ENCODE measurements at places on chromosomes 1 and 21. TPM values are rescaled to one million over a fixed set of nuclear protein-coding genes. Genes with fewer than 3 reads are reported as not detected.

Gene EXO5
- 6.6 TPM for total RNA-seq

Gene NBPF6
- total RNA-seq = not detected

Gene ADGRL4
- total RNA-seq = not detected

Gene PDC
- not detected for total RNA-seq

Gene NAV1
- total RNA-seq = 1.3 TPM

Gene GRIK1
- not detected for total RNA-seq

Gene UTS2
- not detected for total RNA-seq

- no peak for ATAC-seq
These were observed 17.6 kb downstream of the PBX1 start for GRCh38 chr1:164576291-164577271.

DNA sequence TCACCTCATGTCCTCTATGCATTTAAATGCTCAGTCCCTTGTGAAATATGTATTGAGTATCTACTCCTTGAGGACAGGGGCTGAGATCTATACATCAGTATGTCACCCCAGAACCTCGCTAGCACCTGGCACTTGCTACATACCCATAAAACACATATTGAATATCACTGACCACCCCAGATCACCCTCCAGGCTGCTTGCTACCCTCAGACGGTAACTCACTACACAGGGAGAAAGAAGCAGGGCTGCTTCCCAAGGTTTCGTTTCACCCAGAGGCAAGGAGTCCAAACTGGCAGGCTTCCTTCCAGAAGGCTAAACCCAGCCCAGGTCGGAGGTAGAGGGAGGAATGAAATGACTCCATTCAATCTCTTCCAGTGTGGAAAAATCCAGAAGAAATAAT lies 8.5 kb downstream of the INKA2 start:
- ATAC-seq = no peak

- ATAC-seq = no peak
These were observed 253.2 kb downstream of the FMN2 start for GRCh38 chr1:240344918-240345317.

DNA sequence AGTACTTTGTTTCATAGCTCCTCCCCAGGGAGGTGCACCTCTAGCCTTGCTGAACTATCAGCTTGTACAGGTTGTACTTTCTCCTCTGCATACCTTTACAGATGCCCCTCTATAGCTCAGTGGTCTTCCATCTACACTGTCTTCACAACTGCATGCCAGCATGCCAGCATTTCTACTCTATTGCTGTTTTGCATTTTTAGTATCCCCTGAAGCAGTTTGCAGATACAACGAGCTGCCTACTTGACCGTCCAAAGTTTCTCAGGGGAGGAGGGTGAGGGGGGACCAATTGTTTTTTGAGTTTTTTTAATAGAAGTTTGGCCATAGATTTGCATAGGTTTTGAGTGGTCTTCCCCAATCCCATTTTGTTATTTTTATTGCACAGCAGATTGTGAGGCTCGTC lies 27.6 kb upstream of the CTH start:
- no peak for ATAC-seq

GRCh38 chr1:226004396-226004795 lies 5.3 kb upstream of the SDE2 start:
- ATAC-seq = no peak

- ATAC-seq = no peak
These were observed 31.1 kb upstream of the FOXE3 start for GRCh38 chr1:47385020-47385419.

- no peak for ATAC-seq
These were observed 331.8 kb downstream of the NEGR1 start for GRCh38 chr1:71950579-71950978.

GRCh38 chr1:208251911-208252835 lies 8.0 kb upstream of the PLXNA2 start:
- no peak for ATAC-seq

DNA sequence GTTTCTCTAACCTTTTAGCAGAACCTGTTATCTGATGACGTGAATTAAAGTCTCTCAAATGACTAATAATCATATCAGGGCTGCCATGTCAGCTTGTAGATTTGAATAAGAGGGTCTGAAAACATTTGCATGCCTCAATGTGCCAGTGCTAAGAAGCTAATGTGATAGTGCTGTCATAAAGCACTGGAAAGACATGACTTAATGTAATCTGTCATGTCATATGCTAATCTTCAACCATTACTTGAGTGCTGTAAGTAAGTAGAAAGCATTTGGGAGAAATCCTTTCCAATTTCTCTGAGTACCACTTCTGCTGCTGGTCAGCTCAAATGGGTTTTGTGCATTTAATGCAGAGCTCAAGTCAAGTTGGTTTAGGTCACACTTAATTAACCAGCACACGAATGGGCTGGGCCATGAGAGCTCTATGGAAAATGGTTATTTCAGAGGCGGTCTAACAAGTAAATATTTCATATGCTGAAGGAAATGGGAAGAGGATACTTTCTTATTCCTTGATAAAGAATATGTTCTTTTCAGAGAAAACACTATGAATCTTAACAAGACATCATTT lies 609.2 kb downstream of the LMO4 start:
- no peak for ATAC-seq

DNA sequence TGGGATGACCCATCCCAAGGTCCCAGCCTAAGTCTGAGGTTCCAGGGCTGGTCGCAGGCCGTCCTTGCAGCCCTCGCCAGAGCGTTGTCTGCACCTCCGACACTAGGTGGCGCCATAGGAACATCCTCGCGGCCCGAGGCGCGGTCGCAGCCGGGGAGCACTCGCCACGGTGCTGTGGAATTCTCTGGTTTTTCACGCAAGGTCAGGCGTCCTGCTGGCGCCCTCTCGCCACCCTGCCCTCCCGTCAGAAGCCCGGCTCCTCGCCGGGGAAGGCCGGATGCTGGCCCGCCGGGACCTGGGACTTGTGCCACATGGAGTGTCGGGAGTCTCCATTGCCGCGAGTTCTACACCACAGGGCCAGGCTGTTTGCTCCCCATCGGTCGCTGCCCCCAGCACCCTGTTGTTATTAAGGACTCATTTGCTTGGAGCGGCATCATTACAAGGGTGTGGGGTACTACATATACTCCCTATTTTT lies 196.8 kb upstream of the LMO4 start:
- ATAC-seq = peak; percentile 93

- no peak for ATAC-seq
These were observed 95.8 kb downstream of the PSMG1 start for GRCh38 chr21:39087238-39088030.

- ATAC-seq = no peak
These were observed 55.2 kb downstream of the NGF start for GRCh38 chr1:115282807-115283208.

- no peak for ATAC-seq
These were observed 117.4 kb downstream of the DMRTA2 start for GRCh38 chr1:50305808-50306207.

- ATAC-seq = no peak
These were observed 23.6 kb upstream of the WASF2 start for GRCh38 chr1:27513528-27513927.

DNA sequence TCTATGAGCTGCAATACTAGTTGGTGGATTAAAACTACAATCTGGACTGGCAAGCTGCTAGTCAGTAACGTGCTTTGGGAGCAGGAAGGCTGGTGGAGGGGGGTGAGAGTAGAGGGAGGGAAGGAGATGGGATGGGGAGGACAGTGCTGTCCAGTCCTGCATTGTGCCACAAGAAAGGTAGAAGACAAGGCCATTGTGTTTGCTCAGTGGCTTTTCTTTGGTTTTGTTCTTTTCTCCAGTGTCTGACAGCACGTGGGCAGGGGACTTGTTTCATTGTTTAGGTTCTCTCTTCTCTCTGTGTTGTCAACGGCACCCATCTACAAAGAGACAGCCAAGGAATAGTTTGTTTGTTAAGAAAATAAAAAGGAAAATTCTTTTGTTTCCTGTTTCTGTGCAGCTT lies 362.8 kb upstream of the PLXNA2 start:
- ATAC-seq = no peak

DNA sequence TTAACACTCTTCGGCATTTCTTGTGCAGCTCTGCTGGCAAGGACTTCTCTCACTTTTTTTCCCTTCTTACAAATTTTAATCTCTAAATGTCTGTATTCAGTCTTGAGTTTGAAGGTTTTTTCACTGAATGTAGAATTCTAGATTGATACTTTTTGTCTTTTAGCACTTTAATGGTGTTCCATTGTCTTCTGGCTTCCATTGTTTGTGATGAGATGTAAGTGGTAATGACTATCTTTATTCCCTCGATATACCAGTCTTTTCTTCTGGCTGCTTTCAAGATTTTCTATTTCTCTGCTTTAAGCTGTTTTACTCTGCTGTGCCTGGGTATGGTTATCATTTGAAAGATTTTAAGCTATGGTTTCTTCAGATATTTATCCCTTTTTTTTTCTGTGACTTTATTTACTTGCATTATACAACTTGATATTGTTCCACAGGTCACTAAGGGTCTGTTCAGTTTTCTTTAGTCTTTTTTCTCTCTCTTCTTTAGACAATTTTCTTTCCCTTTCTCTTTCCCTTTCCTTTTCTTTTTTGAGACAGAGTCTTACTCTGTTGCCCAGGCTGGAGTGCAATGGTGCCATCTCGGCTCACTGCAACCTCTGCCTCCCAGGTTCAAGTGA lies 35.8 kb downstream of the DYRK1A start:
- ATAC-seq = no peak

- ATAC-seq = no peak
These were observed 72.9 kb upstream of the SPAG17 start for GRCh38 chr1:118257946-118258345.

DNA sequence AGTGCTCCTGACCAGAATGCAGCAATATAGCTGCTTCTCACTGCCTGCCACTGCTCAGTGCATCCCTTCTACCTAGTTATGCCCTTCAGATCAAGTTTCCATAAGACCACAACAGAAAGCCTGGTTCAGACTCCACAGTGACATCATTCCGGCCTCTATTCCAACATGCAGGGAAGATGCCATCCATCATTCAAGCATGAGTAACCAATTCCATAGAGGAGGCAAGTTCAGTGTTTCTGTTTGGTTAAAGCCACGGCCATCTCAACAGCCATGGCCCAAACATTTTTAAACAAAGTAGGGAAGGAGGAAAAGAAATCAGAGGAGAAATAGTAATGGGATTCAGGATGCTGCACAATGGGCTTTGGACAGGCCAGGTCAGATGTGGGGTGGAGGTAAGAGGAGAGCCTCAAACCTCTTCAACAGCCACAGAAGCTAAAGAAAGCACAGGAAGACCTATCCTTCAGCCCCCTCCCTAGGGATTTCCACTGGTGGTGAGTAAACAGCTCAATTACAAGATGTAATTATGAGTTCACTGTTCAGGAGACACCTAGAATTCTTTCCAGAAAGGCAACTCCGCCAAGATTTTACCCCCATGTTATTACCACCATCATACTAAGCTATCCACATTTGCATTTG lies 484.9 kb downstream of the SETD4 start:
- no peak for ATAC-seq

- ATAC-seq = no peak
These were observed 81.1 kb downstream of the TNFSF18 start for GRCh38 chr1:172969611-172970010.

- ATAC-seq = peak; percentile 77
These were observed 82.0 kb downstream of the DISP1 start for GRCh38 chr1:222896630-222897526.

DNA sequence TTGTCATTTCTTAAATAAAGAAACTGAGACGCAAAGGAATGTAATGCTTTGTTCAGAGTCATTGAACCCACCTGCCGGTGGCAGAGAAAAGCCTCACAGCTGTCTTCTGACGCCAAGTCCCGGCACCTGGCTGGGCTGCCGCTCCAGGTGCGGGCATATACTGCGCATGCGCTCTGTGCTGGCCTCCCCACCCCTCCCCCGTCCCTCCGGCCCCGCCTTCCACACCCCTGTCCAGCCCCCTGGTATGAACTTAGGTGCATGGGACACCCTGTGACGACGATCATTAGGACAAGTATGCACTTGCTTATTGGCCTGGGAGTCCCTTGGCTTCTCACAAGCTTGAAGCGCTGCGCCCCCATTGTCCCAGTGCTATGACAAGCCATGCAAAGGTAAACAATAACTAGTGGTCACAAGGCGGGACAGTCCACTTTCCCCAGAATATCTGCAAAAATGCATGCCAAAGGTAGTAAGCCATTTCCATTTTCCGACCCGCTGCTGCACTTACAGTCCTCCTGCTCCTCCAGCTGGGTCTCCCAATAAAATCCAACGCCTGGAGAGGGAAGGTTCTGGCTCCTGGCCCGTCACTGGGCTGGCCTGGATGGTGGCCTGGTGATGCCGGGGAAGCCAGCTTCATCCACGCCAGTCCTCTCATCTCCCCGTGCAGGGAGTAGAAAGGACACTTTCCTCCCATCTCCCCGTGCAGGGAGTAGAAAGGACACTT lies 100.4 kb downstream of the PSMG1 start:
- no peak for ATAC-seq

GRCh38 chr21:37647781-37648180 lies 268.5 kb downstream of the KCNJ6 start:
- no peak for ATAC-seq

DNA sequence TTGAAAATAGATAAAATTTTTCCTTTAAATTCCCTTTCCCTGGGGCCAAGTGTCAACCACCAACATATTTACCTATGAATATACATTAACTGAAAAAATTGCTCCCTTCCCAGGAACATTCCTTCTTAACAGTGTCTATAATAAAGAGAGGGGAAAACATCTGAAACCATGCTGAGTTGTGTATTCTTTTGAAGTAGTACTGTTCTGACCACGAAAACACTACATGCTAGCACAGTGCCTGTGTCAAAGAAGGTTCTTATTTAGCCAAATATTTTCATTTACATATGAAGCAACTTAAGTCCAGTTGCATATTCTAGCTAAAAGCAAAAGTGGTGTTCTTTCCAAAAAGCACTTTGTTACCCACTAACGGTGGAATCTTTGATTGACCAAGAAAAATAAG lies 311.2 kb downstream of the VAV3 start:
- ATAC-seq = no peak

DNA sequence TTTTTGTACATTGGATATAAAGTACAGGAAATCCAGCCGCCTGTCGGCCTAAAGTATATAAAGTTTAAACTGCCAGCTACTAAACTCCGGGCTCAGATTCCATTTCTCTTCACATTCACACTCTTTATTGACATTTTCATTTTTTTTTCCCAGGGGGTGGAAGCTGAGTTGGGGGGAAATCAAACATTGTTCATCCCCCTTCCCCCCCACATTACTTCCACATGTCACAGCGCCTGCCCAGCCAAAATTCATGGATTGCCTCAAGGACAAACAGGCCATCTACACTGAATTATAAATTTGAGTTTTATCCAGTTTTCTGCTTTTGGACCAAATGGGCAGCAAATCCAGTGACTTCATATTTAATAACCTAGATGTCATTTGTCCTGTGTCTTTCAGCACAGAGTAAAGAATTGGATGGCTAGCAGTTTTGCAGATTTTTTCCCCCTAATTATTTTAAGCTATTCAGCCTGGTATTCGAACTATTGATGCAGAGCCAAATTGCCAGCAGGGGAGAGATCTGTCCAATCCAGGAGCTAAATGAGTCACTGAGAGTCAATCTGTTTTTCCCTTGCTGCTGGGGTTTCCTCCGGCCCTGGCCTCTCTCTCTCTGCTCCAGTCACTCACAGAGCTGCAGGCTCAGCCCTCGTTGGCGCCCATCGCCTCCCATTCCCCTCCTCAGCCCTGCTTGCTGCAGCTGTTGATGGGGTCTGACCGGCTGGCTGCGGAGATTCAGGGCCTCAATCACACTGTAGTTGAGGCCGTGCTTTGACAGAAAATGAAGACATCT lies 98.0 kb downstream of the LMO4 start:
- ATAC-seq = no peak
